ENCODE measurements at places on chromosomes 16 and 17.

DNA sequence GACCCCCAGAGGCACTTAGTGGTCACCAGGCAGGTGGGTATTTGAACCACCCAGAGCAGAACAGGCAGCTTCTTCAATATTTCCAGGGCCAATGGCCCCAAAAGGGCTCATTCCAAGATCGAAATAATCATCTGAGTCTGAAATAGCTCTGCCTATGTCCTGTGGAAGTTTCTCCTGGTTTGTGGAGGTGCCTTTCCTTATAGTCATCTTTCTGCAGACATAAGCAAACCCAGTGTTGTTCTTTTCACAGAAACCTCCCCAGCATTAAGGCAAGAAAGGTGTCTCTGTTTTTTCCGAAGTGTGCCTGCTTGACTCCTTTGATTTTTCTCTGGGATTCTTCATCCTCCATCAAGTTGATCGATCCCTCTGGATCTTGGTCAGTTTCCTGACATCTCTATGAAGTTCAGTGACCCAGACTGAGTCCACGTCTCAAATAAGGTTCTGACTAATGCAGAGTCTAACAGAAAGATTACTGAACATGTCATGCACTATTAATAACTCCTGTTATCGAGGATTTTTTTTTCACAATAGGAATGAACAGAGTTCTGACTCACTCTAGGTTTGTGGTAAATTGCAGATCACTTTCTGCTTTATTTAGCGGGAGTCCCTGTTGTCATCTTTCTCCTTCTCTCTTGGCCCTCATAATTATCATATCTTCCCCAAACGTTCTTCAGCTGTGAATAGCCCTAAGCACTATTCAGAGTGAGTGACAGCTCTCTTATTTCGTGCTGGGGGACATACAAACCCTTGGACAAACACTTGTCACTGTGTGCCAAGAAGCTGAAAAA is 1.5 kb downstream of the LRRC3C start:
- no peak for DNase-seq

DNA sequence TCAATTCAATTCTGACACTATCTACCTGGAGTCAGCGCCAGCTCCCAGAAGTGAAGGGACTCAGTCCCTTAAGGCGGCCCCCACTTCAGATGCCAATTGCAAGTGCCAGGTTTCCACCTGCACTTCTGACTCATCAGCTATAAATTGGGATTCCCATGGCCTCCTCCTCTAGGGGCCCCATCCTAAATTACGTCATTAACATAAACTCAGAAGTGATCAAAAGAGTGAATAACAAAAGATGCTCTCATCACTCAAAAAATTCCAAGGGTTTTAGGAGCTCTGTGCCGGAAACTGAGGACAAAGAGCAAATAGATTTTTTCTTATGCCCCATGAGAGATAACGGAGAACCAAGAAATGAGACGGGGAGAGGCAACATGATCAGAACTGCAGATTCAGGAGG is 148.6 kb upstream of the IRX6 start:
- no peak for DNase-seq

GRCh38 chr16:15037745-15038144 is 18.1 kb downstream of the NTAN1 start:
- DNase-seq = no peak

GRCh38 chr16:28873543-28874201 is 4.6 kb upstream of the ATP2A1 start:
- DNase-seq = peak; percentile 41

GRCh38 chr16:72508191-72508590 is 336.2 kb upstream of the PMFBP1 start:
- DNase-seq = no peak

- no peak for DNase-seq
Measured at GRCh38 chr17:37300683-37301082, 75.1 kb upstream of the C17orf78 start.

DNA sequence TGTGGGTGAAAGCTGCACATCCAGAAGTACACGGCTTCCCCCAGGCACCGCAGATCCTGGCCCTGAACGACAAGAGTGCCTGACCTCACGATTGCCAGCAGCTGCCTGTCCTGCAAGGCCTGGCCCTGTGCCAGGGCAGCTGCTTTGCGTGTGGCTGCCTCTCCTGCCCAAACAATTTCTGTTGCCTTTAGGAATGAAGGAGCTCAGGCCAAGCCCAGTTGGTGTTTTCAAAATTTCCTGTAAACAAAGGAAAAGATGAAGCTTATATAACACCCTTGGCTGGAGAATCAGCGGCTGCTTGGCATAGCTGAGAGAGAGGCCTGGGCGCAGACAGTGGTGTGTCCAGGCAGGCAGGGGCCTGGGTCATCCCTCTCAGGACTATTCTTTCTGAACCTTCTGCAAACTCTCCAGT is 11.7 kb upstream of the SLC47A2 start:
- no peak for DNase-seq

- DNase-seq = no peak
Measured at GRCh38 chr17:80055597-80055996, 19.2 kb downstream of the CCDC40 start.

Data from activated CD8-positive, alpha-beta memory T cell treated with anti-CD3 and anti-CD28 coated beads for 48 hours (primary cell).